ENCODE measurements at places on chromosomes 16 and 17.

DNA sequence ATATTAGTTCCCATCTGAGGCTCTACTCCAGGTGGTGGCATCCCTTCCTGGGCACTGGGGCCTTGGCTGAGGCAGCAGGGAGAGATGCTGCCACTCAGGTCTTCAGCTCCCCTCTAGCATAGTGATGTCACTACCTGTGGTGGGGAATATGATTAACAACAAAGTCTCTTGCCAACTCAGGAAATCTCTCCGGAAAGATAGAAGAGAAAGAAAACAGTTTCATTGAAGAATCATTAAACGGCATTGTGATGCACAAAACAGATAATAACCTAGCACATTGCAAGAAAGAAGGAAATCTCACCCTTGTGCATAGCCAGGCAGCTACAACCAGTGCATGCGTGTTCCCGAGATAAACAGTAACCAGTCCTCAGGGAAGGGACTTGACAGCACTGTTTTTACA, 12.2 kb upstream of the ZNF267 start:
- no peak for DNase-seq

DNA sequence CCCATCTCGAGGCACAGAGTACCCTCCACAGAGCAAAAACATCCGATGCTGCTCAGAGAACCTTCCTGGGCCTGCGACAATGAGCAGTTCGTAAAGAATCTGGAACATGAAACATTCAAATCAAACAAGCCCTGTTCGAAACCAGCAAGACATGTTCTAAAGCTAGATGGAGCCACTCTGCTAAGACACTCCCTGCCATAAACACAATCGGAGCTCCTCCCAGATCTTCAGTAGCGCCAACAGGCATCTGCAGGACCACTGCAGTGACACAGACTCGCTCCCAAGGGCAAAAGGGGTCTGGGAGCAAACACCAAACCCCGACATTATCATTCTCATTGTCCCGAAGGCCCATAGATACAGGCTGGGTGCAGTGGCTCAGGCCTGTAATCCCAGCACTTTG, 108.7 kb downstream of the ZFHX3 start:
- DNase-seq: no peak

DNA sequence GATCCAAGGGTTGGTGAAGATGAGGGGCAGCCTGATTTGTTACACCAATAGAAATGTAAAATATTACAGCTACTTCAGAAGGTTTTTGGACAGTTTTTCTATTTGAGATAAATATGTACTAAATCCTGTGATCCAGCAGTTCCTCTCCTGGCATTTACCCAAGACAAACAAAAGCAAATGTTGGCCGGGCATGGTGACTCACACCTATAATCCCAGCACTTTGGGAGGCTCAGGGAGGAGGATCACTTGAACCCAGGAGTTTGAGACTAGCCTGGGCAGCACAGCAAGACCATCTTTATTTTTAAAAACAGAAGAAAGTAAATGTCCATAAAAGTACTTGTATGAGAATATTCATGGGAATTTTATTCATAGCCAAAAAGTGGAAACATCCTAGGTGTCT, 64.8 kb upstream of the MRC2 start:
- no peak for DNase-seq

GRCh38 chr16:56936950-56937349, 5.0 kb downstream of the HERPUD1 start:
- DNase-seq: no peak

DNA sequence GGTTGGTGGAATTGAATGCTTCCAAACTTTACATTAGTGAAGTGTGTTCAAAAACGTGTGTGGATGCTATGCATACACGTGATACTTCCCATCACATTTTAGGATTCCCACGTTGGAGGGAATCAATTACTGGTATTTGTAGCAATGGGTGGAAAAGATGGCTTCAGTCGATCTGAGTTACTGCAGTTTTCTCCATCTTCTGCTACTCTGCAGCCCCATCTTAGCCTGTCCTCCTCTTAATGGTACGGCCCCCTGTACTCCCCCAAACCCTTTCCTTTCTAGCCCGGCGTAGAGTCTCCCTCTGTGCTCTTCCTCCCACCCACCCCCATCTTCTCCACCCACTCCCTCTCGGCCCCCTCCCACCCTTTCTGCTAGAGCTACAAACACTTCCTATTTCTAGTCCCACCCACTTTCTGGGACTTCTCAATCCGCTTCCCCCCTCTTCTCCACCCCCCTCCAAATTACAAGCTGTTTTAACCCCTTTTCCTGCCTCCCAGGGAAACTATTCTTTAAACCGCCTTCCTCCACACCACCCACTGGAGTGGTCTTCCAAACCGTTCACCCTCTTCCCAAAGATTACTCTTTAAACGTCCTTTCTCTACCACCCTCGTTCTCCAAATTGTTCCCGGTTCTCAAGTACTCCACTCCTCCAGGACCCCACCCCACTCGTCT, 1.1 kb downstream of the CHTF8 start:
- no peak for DNase-seq

DNA sequence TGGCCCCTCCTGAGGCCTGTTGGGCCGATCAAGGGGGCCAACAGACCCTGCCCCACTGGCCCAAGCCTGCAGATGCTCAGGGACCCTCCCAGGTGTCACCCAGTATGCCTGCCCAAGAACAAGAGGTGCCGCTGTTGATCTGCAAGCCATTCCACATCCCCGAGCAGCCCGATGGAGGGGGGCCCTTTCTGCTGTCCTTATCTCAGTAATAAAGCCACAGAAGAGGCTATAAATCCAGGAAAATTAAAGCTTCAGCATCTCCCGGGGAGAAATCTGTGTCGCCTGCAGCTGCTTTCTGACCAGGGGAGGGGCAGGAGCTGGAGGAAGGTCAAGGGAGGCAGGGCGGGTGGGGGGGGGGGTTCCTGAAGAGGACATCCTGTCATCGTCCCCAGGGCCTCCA, 11.7 kb upstream of the CACNA1H start:
- no peak for DNase-seq

- no peak for DNase-seq
These were observed 636 bp upstream of the ERN1 start for GRCh38 chr17:64130559-64131001.
